ENCODE measurements at places on chromosomes 6 and 20.

- no peak for DNase-seq
These were observed 880.9 kb downstream of the PRIM2 start for GRCh38 chr6:58198301-58198700.

GRCh38 chr6:100785982-100786381 is 95.1 kb downstream of the ASCC3 start:
- DNase-seq, result no peak

- no peak for DNase-seq
These were observed 287.0 kb upstream of the RSPO3 start for GRCh38 chr6:126831461-126831860.

GRCh38 chr6:122790028-122790422 is 967 bp downstream of the SMPDL3A start:
- DNase-seq, result no peak

GRCh38 chr6:134619077-134619476 is 301.2 kb upstream of the SGK1 start:
- DNase-seq, result no peak

GRCh38 chr6:12324099-12324498 is 33.9 kb downstream of the EDN1 start:
- no peak for DNase-seq

GRCh38 chr6:1995636-1996035 is 249.8 kb downstream of the GMDS start:
- no peak for DNase-seq

DNA sequence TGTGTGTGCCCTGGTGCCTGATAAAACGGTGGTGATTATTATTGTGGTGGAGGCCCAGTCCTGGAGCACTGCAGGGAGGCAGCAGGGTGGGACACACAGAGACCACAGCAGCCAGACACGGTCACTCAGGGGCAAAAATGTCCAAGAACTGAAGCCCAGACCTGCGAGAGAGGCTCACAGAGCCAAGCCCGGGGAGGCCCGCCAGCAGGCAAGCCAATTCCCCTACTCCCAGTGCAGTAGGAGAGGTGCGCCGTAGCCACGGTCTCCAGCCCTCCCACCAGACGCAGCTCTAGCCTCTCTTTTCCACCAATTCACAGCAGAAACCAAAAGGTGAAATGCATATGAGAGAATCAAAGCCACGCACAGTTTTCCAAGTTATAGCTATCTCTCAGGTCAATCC is 179.4 kb upstream of the TAB2 start:
- no peak for DNase-seq

DNA sequence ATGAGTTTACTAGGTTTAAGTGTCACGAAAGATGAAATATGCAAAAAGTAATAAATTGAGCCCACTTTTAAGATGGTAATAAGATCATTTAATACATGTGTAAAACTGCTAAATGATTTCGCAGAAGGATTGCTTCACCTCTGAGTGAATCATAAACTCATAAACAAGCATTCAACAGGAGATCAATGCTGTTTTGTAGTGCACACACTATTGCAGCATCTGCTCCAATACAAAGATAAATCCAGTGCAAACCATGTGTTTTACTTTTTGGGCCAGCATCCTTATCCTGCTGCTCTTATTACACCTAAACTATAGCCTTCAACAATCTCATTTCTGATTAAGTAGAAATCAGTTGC is 400.1 kb downstream of the NKAIN2 start:
- DNase-seq, result no peak

DNA sequence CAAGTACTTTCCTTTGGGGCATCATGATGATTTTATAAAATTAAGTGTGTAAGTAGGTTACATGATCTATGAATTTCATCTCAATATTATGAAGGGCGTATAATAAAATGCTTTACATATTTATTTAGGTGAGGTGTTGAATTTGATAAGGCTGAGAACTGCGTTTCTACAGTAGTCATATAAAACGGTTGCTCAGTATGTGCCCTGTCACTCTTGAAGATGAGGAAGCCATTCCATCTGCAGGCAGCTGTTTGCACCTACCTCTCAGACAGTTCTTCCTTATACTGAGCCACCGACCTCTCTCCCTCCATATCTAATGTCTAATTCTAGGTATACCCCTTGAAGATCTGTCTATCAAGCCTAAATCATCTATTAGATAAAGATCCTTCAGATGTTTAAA is 16.1 kb downstream of the NCOA7 start:
- DNase-seq, result no peak

DNA sequence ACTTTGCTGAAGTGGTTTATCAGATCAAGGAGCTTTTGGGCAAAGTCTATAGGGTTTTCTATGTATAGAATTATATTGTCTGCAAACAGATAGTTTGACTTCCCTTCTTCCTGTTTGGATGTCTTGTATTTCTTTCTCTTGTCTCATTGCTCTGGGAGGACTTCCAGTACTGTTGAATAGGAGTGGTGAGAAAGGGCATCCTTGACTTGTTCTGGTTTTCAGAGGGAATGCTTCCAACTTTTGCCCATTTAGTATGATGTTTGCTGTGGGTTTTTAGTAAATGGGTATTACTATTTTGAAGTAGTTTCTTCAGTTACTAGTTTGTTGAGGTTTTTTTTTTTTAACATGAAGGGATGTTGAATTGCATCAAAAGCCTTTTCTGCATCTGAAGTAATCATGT is 36.1 kb downstream of the KCNS1 start:
- DNase-seq, result no peak

DNA sequence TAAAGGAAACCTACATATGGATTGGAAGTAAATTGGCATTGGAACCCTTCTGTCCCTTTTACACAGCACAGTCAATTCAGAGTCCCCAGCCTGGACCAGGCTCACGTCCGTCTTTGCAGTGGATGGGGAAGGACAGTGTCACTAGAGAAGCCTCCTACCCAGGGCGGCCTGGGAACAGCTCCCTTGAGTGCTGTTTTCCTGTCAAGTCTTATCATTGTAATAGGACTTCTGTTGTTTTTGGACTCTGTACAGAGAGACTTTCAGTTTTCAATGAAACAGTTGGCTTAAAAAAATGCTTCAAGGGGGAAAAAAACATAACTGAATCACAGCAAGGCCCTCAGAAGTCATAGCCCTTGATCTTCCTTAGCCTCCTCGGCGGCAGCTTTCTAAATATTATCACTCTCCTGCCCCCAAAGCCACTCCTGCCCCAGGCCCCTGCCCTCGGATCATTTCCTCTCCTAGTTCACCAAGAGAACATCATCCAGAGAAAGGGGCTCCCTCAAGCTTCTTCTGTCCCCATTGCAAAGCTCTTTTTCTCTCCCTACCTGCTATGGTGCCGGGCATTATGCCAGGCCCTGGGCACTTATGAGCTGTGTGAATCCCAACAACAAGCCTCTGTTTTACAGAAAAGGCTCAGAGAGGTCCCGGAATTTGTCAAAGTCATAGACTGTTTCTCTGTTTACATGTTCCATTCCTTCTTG is 37.8 kb upstream of the CNKSR3 start:
- DNase-seq, result no peak

GRCh38 chr20:62508641-62509051 is 32.9 kb upstream of the GATA5 start:
- DNase-seq, result no peak

DNA sequence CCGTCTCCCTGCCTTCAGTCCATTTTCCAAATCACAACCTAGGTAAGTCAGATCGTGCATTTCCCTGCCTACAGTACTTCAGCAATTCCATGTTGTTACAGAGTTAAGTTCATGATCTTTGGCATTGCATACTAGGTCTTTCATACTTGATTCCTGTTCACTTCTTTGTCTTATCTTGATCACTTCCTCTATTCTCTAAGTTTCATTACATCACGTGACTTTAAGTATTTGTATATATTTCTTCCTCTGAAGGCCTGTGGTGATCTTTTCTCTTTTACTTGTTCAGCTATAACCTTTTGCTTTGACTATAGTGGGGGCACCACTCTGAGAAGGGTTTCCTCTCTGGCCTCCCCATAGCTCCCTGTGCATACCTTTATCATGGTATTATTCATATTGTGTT is 100.2 kb downstream of the TRMT11 start:
- no peak for DNase-seq

GRCh38 chr6:143759666-143760065 is 81.9 kb downstream of the PHACTR2 start:
- DNase-seq, result no peak

- DNase-seq, result no peak
These were observed 11.4 kb upstream of the ZBTB9 start for GRCh38 chr6:33443025-33443424.

DNA sequence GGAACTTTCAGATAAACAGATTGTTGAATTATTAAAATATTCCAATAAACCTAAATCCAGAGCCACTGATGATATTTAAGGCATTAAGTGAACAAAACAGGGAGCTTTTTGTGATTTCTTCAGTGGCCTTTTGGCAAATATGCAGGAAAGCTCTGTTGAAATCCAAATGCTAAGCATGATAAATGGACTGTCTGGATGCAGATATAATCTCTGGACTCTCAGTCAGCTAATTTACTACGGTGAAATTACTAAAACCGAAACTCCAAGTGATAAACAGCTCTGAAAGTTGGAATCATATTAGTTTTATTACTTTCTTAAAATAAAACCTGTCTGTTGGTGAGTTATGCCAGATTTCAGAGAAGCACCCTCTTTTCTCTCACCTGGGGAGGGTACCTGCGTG is 120.3 kb downstream of the IMPG1 start:
- no peak for DNase-seq

GRCh38 chr20:52086878-52087277 is 104.7 kb downstream of the ZFP64 start:
- no peak for DNase-seq

DNA sequence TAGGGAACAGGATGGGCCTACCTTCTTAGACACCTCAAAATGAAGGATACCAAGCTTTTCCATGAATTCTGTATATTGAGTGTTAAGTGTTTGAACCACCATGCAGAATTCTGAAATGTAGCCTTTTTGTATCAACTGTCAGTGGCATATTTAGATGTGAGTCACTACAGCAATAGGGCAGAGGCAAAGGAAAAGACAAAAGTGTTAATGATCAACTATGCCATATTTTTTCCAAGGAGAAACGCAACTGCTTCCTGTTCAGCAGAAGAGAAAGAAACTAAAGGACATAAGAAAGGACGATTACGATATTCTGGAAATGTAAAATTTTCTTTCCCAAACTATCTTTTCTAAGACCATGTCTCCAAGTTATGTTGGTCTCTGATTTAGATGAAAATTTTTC is 104.6 kb upstream of the RSPO3 start:
- DNase-seq, result no peak

DNA sequence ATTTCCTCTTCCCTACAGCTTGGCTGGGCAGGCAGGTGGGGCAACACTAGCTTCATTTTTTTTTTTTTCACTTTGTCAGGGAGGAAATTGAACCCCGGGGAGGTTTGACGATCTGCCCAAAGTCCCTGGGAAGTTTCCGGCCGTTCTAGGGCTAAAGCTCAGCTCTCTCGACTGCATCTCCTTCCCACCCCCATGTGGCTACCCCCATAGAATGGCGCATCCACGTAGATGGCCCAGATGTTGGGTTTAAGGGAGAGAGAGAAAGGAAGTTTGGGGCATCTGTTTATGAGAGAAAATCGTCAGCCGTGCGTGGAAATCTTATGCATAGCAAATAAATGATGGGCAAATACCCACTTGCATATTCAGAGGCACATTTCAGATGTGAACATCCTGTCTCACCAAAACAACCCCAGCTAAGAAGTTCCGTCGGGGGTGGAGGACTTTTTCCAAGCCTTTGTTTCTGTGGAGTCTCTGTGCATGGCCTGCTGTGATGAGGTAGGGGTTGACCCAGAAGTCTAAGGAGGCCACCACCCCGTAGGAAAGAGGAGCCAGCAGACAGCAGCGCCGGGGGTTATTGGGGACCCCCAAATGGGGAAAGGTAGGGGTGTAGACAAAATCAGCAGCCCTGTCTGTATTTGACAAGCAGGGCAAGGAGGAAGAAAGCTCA is 40.5 kb upstream of the ZNF831 start:
- no peak for DNase-seq

DNA sequence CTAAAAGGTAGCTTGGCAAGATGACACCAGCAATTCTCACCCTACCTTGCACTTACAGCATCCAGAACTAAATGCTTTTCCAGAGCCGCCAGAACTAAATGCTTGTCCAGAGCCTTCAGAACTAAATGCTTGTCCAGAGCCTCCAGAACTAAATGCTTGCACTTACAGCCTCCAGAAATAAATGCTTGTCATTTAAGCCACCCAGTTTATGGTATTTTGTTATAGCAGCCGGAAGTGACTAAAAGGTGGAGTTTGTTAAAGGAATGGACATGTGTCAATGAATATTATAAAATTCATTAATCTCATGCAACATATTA is 133.5 kb downstream of the GPX5 start:
- no peak for DNase-seq

GRCh38 chr20:57738484-57738883 is 28.7 kb upstream of the PMEPA1 start:
- peak; percentile 7 for DNase-seq

GRCh38 chr6:32096394-32097258 is 12.5 kb downstream of the TNXB start:
- DNase-seq, result no peak

DNA sequence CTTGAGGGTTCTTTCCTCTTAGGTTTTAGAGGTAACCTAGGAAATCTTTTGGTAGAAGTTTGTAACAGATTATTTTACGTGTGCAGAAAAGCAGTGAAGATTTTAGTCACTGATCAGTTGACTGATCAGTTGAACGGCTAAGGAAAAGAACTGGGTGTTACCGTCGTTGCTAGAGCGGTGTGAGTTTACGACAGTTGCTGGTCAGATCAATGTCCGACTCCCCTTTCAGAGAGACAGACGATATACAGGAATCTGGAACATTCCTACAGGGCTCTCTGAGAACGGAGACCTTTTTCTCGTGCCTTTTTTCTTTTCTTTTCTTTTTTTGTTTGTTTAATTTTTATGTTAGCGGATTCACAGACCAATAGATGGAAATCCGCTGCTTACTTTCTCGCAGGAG is 132.1 kb upstream of the ZNF184 start:
- peak; percentile 49 for DNase-seq

DNA sequence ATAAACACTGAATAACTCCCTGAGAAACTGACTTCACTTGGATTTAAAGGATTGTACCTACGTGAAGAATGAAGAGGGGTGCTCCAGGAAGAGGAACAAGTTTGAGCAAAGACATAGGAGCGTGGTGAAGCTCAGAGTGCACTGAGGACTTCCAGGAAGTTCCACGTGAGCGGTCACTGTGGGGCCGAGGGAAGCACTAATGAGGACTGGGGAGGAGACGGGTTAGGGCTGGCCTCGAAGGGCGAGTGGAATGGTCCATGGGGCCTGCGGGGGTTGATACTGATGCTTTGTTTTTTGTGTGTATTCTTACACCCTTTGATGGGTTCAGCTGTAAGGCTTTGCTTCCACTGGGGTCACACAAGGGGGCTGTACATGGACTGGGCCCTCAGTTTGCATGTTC is 91.9 kb downstream of the CDH4 start:
- no peak for DNase-seq
